ENCODE measurements at places on chromosomes 2 and 18.

GRCh38 chr2:237946423-237946822 lies 20.4 kb upstream of the UBE2F start:
- DNase-seq, result no peak

DNA sequence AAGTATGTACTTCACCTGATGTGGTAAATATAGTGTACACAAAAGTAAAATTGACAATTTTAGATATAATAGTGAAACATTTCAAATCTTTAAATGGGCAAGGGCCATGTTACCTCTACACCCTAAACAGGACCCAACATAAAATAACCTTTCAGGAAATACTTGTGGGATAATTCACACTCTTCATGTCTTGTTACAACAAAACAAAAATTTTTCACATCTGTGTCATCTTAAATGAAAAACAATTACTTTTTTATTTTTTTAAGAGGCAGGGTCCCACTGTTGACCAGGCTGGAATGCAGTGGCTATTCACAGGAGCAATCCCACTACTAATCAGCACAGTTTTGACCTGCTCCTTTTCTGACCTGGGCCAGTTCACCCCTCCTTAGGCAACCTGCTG lies 42.1 kb downstream of the SRBD1 start:
- DNase-seq, result no peak

GRCh38 chr18:13239171-13239956 lies 20.8 kb downstream of the LDLRAD4 start:
- no peak for DNase-seq

DNA sequence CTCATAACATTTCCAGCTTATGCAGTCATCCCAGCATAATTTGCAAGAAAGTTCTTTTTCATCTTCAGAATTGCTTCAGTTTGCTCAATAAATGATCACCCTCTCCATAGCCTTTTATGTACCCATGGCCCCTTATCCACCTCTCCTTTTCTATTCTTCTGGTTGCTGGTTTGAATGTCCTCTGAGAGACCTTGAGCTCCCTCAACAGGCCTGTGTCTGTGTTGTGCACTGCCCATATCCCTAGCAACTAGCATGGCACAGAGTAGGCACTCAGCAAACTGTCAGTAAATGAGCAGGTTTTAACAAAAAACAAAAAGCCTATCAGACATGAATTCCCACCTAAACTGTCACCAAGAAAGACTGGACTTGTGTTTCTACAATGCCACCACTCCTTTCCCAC lies 160.5 kb downstream of the AKAIN1 start:
- DNase-seq, result no peak

DNA sequence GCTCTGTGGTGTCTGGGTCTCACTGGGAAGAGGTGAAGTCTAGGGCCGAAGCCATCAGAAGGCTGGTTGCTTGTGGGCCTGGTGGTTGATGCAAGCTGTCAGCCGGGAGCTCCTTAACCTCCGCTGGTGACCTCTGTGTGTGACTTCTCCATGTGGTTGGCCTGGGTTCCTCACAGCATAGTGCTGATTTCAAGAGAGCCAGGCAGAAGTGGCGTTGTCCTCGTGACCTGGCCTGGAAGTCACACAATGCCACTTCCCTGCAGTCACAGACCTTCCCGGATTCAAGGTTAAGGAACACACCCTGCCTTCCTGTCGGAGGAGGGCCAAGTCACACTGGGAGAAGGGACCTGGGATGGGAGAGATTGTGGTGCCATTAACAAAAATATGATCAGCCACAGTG lies 303.7 kb upstream of the HS6ST1 start:
- peak; percentile 92 for DNase-seq

DNA sequence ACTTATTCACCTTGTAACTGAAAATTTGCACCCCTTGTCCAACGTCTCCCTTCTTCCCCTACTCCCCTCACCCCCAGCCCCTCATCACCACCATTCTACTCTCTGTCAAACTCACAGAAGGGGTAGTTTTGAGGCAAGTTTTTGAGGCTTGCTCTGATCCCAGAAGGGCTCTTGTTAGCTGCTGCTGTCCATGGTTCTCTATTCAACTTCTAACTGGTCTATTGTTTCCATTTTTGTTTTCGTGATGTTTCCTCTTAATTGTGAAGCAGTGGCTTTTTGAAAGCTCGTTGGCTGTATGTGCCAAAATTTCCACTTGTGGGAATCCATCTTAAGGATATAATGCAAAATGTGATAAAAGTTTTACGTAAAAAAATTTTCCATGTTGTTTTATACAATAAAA lies 92.5 kb upstream of the CRACDL start:
- no peak for DNase-seq

GRCh38 chr18:45069546-45069945 lies 388.9 kb downstream of the SETBP1 start:
- DNase-seq, result no peak

- DNase-seq, result peak; percentile 41
Measured at GRCh38 chr2:225670111-225670974, 270.8 kb downstream of the NYAP2 start.

DNA sequence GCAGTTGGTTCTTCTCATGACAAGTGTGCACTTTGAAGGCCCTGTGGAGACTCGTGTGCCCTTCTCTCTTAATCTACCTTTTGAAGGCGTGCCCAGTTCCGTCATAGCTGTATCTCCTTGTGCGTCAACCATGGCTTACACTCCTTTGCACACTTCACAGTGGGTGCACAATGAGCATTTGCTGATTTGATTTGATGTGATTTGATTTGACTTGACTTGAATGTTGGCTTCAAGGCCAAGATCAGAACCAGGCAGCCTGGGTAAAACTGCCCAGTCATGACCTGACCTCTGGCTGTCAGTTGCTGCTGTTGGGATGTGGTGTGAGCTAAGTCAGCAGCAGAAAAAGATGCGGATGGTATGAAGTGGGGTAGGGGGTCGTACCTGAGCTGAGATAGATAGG lies 670.3 kb upstream of the HS6ST1 start:
- DNase-seq, result no peak

DNA sequence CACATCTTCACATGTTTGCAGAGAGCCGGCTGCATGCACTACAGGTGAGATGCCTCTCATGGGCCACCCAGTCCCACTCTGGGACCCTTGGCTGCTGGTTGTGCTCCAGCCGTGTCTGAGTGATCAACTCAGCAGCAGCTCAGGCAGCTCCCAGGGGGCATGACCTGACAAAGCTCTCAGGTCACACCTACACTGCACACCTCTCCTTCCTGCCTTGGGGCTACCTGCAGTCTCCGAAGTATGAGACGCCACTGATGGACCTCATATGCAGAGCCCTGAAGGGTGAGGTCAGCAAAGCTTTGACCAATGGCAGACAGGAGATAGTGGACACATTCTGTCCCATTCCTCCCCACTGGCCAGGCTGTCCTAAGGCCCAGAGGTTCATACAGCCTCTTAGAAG lies 51.4 kb downstream of the LBH start:
- no peak for DNase-seq

- no peak for DNase-seq
Measured at GRCh38 chr18:53360501-53361443, 863.7 kb downstream of the MBD2 start.

- DNase-seq, result peak; percentile 68
Measured at GRCh38 chr2:240060977-240061591, 7.8 kb upstream of the OR6B3 start.

DNA sequence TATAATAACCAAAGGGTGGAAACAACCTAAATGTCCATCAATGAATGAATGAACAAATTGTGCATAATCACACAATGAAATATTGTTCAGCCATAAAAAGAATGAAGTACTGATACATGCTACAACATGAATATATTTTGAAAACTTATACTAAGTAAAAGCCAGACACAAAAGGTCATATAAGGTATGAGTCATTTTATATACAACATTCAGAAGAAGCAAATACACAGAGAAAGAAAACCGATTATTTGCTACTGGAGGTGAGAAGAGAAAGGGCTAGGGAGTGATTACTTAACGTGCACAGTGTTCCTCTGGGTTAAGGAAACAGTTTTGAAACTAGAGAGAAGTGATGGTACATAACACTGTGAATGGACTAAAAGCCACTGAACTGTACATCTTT lies 105.3 kb downstream of the GORASP2 start:
- no peak for DNase-seq

DNA sequence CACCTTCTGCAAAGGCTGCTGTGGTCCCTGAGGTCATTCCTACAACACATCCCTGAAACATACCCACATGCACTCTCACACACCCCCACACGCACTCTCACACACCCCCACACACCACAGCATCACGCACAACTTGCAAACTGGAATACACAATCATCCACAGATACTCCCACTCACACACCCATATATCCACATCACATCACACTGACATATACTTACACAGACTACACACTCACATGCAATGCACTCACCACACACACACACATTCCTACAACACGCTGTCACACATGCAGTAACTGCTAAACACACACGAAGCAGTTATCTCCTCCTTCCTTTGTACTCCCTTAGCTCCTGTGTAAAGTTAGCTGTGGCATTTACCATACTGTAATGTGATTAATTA lies 57.1 kb upstream of the PKDCC start:
- no peak for DNase-seq

DNA sequence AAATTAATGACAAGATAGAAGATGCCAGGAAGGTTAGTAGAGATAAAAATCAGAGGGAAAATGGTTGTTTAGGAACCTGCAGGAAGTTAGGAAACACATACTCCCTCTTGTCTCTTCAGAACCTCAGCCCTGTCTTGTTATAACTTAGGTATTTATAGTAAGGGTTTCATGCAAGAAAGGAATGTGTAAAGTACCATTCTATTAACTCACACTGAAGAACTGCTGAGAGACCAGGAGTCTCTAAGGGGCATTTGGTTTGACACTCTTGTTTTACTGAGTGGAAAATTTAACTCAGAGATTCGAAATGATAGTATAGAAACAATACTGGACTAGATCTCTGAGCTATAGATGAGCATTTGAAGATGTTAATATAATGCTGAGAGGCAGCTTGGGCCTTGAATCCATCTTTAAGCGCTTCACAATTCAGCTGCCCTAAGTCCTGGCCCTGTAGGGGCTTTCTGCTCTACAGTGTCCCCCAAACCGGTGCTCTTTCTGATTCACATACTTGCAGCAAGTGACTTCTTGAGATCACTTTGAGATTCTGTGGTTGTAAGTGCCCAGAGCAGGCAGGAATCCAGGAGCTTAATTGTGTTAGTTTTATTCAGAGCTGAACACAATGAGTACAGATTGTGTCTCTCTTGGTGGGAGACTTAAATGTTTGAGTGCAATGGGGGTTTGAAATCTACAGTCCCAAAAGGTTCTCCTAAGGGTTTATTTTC lies 235.0 kb upstream of the RGPD4 start:
- DNase-seq, result no peak

DNA sequence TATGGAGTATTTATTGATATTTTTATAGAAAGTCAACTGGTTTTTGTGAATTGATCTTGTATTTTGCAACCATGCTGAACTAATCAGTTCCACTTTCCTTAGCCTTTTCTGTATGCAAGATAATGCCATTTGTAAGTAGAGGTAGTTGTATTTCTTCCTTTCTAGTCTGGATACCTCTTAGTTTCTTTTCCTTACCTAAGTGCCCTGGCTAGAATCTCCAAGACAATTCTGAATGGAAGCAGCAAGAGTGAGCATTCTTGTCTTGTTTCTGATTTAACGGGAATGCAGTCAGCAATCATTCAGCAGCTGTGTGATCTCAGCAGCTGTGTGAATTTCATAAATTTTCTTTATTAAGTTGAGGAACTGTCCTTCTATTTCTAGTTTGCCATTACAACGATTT lies 73.4 kb downstream of the NRXN1 start:
- no peak for DNase-seq

DNA sequence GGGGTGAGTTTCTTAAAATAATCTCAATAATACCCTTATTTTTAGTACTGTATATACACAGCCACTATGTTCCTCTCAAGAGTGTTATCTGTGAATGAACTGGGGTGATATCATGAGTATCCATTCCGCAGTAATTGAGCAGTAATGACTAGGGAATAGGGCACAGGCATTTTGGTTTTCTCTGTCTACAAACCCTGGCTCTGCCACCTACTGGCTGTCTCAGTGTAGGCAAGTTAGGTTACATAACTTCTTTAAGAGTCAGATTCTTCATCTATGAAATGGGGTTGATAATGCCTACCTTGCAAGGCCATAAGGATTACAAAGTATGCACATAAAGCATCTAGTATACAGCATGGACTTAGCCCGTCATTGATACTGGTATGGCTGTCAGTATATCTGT lies 555.8 kb downstream of the NRXN1 start:
- no peak for DNase-seq

DNA sequence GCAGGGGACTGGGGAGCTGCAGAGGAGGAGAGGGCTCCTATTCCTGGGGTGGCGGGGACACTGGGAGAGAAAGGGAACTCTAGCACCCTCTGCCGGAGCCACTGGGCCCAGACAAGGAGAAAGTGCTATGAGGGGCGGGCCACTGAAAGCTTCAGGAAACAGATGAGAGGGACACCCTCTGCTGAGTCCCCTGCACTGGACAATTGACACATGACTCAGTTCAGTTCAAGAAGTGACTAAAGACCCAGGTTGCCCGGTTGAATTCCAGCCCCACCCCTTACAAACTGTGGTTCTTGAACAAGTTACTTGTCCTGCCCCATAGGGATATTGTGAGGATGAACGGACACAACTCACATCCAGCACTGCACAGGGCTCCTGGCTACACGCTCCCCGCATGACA lies 5.0 kb downstream of the RUFY4 start:
- peak; percentile 75 for DNase-seq

- peak; percentile 52 for DNase-seq
Measured at GRCh38 chr2:233349005-233349998, 5.0 kb upstream of the DGKD start.

- DNase-seq, result peak; percentile 41
Measured at GRCh38 chr18:48777744-48778116, 173.0 kb downstream of the SMAD7 start.

DNA sequence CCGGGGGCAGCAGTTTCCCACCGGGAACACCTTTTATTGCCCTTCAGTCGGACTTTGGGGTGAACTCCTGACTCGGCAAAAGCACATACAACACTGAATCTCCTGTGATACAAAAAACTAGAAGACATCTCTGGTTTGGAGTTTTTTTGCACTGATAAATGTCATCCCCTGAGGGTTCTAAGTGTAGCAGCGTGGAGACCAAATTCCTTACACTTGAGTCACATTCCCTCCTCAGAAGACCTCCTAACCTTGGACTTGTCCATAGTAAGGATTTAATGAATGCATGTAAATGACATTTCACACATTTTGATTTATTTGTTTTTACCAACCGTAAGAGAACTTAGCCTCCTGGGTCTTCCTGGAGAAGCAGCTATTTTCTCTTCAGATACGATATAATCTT lies 54.0 kb upstream of the GPR45 start:
- DNase-seq, result no peak

All from suppressor macrophage (primary cell).